ENCODE measurements at places on chromosomes 6 and 20. TPM values are rescaled to one million over a fixed set of nuclear protein-coding genes. Genes with fewer than 3 reads are reported as not detected.

DNA sequence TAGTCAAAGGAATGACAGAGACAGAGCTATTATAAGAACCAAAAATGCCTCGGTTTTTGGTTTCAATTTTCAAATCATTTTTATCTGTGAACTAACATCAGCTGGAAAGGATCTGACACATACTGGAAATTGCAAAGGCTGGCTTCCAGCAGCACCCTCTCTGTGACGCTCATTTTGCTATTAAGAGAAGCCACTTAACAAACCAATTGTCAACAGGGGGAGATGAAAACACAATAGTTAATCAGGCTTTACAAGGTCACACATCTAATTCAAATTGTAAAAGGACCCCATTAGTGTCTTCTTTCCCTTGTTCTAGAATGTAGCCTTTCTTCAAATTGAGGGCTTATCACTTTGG, 160.5 kb downstream of the TFAP2B start:
- DNase-seq = no peak

GRCh38 chr20:11452326-11452725, 465.4 kb upstream of the BTBD3 start:
- no peak for DNase-seq

GRCh38 chr6:12333128-12333527, 43.0 kb downstream of the EDN1 start:
- no peak for DNase-seq

GRCh38 chr20:40109136-40109535, 579.9 kb downstream of the MAFB start:
- DNase-seq = no peak

- no peak for DNase-seq
Measured at GRCh38 chr6:34908194-34908593, 19.1 kb downstream of the ANKS1A start.

The SCRT2 gene
- not detected for total RNA-seq

The MRPS18A gene
- total RNA-seq = 41.2 TPM

The TGM2 gene
- 448 TPM for total RNA-seq
